ENCODE measurements at places on chromosomes 3 and 15.

DNA sequence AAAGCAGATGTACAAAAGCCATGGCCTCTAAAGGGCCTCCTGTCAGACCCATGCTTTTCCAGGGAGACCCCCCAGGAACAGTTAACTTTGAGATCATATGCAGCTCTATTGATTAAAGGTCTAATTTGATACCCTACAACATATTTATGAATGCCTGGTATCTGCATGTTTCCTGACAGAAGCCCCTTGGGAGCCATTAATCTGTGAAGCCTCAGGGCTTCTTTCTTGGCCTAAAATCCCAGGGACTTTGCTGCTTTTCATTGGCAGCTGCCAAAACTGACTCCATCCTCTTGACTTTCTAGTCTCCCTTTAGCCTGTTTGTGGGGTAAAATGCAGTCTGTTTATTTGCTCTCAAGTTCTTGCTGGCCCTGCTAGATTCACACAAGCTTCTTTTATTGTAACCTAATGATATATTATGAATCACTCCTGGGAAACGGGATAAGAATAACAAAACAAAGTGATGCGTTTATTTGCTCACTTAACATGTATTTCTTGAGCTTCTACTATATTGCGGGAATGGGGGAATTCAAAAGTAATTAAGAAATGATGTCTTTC, 257.0 kb downstream of the LSAMP start:
- no peak for ATAC-seq

DNA sequence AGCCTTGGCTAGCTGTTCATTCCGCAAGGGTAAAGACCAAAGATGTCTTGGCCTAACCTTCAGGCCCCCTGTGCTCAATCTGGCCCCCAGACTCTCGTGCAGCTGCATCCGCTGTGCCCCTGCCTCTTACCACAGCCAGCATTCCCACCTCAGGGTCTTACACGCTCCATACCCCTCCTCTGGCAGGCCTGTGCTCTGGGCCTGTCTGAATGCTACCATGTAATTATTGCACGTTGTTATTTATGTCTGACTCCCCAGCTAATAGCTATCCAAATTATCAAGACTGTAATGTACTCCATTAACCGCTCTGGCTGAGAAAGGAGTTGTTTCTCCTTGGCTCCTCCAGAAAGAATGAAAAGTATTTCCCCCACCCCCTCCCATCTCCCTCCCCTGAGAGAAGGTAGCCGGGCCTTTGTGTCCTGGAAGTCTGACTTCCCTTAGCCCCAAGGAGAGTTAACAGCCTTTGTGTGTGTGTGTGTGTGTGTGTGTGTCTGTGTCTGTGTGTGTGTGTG, 54.5 kb upstream of the UBE2E1 start:
- no peak for ATAC-seq

DNA sequence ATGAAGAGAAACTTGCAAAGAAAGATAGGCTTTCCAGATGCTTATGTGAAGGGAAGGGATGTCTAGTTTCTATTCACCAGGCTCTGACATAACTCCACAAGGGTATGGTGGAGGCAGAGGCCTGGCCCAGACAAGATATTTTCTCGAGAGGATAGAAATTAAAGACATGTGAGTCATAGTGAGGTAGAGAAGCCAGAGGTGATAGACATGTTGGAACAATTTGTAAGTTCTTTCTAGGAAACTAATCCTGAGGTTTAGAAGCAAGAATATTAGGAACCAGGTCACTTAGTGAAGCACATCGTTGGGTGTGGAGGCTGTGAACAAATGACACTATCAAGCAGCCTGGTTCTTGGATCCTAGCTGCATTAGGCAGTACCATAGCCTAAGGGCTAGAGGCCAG, 176.9 kb downstream of the BBX start:
- ATAC-seq, result no peak

DNA sequence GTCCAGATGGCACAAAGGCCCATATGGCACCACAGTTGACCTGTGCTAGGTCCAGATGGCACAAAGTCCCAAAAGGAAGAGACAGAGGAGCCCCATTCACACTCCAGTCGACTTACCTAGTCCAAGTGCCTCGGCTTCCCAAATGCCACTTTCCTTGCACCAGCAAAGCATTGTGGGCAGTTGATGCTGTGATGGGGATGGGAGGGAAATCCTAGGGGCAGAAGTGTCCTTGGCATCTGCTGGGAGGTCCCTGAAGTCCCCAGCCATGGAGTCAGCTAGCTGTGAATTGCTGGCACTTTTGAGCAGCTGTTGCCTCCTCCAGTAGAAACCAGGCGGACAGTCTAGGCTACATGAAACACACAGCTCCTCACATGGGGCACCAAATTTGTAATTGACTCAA, 60.3 kb upstream of the SIAH2 start:
- ATAC-seq, result no peak

DNA sequence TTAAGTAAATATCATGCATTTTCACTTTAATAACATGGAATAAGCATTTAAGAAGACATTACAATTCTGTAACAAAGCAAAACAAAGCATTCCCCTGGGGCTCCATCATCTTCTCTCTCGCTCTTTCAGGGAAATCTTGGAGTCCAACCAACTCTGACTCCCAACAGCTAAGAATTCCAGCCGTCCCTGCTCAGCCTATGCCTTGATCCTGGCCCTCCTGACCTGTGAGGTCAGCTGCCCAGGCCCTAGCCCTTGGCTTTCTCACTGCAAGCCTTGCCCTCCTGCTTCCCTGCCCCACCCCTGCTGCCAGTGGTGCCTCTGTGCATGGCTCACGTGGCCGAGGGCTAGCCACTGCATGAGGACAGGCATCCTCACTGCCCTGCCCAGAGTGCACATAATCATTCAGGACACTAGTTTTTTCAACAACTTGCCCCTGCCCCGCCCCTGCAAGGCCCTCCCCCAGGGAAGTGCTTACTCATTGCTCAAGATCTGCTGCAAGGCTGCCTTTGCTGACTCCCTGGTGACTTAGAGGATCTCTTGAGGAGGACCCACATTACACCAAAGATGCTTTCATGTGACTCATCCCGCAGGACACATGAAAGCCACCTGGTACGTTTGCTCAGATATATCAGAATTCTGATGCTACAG, 37.6 kb downstream of the MTMR10 start:
- no peak for ATAC-seq

DNA sequence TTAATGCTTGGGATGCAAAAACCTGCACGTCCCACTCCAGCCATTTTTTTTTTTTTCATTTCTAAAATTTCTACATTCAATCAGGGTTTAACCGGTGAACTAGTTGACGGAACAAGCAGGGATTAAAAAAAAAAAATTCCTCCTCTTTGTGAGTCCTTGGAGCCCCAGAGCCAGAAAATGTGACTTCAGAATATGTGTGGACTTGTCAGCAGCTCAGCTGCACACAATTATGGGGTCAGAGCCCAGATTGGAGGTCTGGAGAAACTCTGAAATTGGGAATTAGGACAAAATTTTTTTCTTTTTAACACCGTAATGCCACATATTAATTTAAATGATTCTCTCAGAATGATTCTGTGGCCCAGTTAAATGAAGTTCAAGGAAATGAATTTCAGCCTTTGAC, 921.0 kb upstream of the CFAP20DC start:
- ATAC-seq, result no peak

- ATAC-seq, result no peak
Observed at GRCh38 chr3:187069857-187070516, 69.3 kb downstream of the RPL39L start.

- ATAC-seq, result no peak
Observed at GRCh38 chr3:123287962-123288302, 86.2 kb downstream of the SEC22A start.

DNA sequence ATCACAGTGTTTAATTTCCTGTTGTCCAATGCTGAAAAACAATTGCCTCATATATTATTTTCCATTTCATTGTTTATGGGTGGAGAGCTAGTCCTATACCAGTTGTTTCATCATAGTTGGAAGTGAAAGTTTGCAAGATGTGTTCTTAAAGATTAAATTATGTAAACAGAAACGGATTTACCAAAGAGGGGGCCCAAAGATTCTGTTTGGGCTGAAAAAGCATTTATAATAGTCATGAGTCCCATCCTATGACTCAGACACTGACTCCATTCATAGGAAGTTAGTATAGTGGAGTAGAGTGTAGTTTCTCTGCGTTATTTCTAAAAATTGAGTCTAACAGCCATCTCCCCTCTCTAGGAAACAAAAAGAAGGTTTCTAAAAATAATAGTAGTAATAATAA, 24.3 kb downstream of the NFKBIZ start:
- no peak for ATAC-seq

- no peak for ATAC-seq
Observed at GRCh38 chr15:80003934-80004472, 33.0 kb upstream of the BCL2A1 start.
